NCI-H345 (cell line): ENCODE measurements at places on chromosomes 16 and 17.

DNA sequence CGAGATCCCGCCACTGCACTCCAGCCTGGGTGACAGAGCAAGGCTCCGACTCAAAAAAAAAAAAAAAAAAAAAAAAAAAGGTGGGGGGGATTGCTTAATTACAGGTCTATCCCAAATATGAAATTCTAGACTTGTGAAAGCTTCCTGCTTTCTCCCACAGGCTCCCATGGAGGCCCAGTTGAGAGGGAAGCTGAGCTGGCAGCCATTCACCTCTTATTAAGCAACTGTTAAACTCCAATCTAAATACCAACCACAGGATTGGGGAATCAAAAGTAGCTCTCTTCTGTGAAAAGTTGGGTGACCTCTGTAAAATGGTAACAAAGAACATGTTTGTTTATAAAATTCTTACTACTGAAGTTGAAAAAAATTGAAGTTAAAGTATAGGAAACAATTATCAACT lies 45.8 kb upstream of the STAC2 start:
- DNase-seq, result no peak

DNA sequence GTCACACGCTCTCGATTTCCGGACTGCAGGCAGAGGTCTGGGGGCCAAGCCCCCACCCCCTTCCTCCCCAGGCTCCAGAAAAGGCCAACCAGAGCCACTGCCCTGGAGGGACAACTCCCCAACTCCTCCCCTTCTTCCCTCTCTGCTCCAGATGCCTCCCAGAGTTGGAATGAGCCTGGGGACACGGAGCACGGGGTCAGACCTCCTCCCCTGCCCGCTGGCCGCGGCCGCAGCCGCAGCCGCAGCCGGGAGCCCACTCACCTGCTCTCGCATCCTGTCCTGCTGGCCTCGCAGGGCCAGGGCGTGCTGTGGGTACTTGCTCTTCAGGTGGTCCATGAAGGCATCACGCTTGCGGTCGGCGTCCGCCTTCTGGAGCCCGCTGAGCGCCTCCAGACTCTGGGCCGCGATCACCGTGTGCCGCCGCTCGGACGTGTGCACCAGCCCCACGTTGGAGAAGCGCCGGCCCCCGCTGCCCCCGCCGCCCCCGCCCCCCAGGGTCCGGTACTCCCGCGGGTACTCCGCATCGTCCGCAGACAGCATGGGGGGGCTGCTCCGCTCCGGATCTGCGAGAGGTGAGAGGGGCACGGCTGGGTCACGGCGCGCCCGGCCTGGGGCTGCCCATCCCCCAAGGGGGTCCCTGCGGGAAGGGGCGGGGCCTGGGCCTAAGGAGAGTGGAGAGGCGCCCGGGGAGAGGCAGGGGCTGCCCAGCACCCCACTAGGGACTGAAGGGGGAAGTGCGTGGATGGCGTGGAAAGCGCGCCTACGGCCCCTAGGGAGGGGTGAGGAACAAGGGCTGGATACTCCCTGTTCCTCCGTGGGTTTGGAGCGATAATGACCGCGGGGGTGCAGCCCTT lies 27.3 kb downstream of the SRCIN1 start:
- no peak for DNase-seq

- no peak for DNase-seq
Measured at GRCh38 chr17:32141679-32142037, 644 bp upstream of the RHOT1 start.

DNA sequence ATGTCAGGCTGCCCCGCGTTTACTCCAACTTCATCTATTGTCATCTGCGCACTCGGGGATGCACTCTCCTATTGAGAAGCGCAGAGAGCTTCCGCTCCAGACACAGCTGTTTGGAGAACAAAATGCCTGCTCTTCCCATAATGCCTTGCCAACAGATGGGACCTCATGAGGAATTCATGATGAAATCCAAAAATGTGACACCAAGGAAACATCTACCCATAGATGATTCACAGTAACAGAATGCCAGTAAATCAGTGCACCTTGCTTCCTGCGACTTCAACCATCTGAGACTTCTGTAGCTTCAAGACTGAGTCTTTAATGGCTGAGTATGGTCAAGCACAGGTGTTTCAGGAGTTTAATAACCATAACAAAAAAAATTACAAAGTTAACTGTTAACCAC lies 1144.9 kb upstream of the GOT2 start:
- no peak for DNase-seq

DNA sequence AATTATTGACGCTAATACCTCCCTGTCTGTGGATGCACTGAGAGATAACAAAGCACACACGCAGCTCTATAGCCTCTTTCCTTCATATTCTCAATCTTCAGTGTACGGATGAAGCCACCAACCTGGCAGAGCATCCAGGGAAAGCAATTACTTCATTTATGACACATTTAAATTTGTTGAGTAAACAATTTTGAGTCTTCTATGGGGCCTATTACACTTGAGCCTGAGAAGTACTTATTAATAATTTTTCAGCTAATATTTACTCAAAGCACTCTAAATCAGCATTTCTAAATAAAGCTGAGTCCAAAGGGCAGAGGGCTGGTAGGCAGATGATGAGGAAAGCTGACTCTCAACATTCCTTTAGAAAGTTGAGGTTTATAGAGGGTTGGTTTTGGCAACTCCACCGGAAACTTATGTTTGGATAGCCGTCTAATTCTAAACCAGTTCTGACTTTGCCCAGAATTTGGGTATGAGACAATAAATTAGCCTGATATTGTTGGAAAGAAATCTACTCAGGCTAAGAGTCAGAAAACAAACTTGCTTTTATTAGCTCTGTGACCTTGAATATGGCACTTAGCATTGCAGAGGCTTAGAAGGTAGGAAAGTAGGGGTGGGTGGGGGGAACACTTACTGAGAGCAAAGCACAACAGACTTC lies 643.5 kb downstream of the CDH11 start:
- no peak for DNase-seq

GRCh38 chr17:825216-825615 lies 43.1 kb downstream of the MRM3 start:
- no peak for DNase-seq

DNA sequence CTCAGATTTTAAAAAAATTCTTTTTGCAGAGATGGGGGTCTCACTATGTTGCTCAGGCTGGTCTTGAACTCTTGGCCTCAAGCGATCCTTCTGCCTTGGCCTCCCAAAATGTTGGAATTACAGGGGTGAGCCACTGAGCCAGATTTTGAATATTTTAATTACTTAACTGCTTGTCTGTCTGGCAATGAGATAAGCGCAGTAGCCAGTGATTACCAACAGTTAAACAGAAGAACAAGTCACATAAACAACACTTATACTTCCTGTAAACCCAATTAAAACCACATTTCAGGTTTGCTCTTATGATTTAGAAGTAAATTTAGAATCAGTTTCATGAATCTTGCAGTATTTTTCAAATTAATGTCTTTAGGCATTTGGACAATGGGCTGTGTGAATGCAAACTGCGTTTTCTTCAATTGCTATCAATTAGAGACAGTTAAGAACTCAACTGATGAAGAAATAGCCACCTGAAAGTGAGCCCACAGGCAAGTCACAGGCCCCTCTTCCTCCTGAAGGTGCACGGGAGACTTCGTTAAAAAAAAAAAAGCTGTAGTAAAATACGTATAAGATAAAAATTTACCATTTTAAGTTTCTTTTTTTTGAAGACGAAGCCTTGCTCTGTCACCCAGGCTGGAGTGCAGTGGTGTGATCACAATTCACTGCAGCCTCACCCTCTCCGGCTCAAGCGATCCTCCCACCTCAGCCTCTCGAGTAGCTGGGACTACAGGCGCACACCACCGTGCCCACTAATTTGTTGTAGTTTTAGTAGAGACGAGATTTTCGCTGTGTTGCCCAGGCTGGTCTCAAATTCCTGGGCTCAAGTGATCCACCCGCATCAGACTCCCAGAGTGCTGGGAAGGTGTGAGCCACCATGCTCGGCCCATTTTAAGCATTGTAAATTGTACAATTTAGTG lies 73.0 kb downstream of the PITPNC1 start:
- no peak for DNase-seq

DNA sequence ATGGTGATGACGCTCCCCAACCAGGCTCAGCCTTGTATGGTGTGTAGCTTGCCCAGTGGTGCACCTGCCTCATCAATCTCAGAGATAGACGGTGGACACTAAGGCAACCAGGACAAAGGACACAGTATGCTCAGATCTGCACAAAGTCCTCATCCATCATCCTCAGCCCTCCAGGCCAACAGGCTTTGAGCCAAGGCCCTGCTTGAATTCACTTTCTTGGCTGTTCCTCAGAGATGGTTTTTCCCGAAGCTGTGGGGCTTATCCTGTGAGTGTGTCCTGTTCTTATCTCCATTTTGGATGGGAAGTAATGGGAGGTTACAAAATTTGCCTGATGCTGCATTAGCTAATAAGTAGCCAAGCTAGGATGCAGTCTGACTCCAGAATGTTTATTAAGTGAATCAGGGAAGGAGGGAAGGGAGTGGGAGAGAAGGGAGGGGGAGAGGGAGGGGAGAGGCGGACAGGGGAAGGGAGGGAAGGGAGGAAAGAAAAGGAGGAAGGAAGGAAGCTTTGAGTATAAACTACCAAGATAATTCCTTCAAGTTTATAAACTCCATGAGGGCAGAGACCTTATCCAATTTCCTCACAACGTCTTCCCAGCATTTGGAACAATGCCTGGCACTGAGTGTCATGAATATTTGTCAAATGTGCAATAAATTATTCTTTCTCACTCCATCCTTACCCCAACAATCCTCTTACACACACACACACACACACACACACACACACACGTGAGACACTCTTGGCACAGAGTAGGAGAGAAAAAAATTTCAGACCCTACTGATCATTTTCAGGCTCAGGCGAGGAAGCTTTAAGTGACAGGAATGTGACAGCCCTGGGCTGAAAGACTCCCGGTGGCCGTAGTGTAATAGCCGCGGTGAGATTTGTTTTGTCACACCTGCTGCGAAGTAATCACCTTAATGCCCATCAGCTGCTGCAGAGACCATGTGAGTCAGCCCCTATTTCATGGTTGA lies 84.3 kb downstream of the BMERB1 start:
- DNase-seq, result no peak

DNA sequence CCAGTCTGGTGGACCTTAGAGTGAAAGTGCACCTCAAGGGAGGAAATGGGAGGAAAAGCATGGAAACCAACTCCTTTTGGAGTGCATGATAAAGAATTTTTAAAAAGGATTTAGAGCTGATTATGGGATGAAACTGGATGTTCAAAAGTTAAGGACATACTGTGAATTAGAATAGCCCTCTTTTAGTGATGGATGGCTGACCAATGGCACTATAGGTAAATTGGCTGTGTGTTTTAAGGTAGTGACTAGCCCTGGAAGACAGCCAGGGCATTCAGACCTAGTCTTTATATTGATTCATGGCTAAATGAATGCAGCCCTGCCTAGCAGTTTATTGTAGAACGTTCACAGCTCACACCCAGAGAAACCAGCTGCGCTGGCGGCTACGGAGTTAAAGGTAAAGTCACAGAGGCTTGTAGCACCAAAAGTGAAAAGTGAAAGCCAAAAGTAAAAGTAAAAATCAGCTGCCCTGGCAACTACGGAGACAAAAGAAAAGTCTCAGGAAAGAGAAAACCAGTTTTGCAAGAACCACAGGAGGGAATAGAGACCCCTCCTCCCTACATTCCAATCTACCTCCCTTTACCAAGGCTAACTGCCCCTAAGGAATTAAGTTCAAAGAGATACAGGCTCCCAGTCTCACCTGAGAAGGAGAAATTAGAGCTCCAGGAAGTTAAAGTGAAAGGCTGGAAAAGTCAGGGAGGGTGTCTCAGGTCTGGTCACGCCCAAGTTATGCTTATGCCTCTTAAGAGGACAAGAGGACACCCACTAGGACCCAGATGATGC lies 21.8 kb downstream of the ACSM1 start:
- DNase-seq, result peak; percentile 79

GRCh38 chr17:12579288-12579687 lies 86.4 kb upstream of the MYOCD start:
- DNase-seq, result no peak

DNA sequence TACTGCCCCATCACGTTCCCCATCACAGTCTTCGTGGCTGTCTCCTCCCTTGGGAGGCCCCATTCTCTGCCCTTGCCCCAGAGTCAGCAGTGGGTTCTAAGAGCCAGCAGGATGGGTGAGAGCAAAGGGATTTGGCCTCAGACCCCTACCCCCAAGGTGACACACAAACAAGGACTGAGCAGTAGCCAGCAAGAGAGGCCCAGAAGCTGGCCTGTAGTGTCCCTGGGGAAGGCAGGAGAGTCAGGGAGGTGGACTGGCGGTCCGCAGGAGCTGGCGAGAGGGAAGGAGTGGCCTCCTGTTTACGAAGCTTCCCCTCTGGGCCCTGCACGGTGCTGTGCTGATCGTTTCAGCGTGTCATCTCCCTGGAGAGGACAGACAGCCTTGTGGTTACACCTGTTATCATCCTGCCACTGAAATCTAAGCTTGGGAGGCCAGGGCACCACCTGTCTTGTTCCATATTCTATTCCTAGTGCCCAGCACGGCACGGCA lies 8.4 kb downstream of the WDR81 start:
- no peak for DNase-seq

GRCh38 chr17:38879878-38880665 lies 10.2 kb downstream of the LASP1 start:
- no peak for DNase-seq

- no peak for DNase-seq
Measured at GRCh38 chr17:79075446-79075750, 774 bp downstream of the ENGASE start.

- no peak for DNase-seq
Measured at GRCh38 chr17:65518256-65518655, 43.2 kb downstream of the AXIN2 start.

DNA sequence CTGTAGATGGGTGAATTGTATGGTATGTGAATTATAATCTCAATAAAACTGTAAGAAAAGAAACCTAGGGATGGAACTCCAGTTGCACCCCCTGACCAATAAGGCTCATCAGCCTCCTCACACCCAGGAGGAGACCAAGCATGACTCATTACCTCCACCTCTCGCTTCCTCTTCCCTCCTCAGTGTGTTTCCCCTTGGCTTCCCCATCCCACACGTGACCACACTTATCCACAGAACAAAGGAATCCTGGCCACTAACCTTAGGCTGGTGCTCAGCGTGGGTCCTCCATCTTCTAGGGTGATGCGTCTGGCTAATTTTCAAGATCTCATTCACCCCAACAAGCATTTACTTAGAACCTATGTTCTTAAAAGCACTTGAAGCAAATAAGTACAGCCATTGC lies 36.2 kb upstream of the MAP3K14 start:
- no peak for DNase-seq

- DNase-seq, result no peak
Measured at GRCh38 chr16:24853169-24853824, 7.5 kb downstream of the SLC5A11 start.
